ENCODE measurements at places on chromosomes 13 and 19.
A peak's percentile ranks its signal among the peaks of the same experiment; 100 is the strongest.

DNA sequence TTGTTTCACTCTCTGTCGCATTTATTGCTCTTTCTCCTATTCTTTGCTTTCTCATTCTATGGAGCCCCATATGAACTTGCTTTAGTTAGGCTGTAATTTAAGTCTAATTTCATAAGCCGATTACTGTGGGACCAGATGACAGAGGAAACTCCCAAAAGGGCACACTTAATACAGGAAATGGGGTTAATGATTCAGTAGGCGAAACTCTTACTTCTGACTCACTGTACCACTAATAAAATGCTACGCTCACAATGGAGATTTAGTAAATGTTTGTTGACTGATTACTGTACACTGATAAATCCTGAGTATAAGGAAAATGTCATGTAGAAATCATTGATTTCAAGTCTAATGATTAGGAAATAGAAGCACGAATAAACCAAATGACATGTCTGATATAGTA is 276.4 kb downstream of the KLF5 start:
- DNase-seq = no peak

GRCh38 chr19:48501494-48502349 is 9.9 kb downstream of the LMTK3 start:
- peak; percentile 70 for DNase-seq

- DNase-seq = no peak
These were observed 26.7 kb downstream of the ERCC5 start for GRCh38 chr13:102872531-102872930.

- no peak for DNase-seq
These were observed 13.3 kb downstream of the CDC16 start for GRCh38 chr13:114248011-114248410.

DNA sequence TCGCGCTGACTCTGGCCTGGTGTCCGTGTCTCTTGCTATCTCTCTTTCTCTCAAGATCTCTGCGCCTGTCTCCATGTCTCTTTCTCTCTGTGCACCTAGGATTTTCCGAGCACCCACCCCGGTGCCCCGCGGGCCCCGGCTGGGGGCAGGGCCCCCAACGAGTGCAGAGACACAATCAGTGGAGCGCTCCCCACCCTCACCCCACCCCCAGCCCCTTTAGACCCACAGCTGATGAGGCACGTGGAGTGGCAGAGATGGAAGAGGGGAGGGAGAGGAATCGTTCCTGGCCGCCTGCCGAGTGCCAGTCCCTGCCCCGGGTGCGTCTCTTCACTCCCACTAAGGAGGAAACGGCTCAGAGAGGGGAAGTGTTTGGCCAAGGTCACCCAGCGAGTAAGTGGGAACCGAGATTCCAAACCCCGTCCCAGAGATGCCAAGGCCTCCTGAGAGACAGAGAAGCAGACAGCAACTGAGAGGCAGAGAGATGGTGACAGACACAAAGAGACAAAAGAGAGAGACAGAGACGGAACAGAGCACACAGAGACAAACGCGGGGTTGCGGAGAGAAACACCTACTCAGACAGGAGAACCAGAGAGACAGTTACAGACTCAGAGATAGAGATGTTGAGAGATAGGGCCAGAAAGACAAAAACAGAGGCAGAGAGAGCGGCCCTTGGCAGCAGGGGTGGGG is 626 bp upstream of the BCL3 start:
- no peak for DNase-seq

GRCh38 chr13:26821672-26822071 is 61.1 kb upstream of the GPR12 start:
- no peak for DNase-seq

DNA sequence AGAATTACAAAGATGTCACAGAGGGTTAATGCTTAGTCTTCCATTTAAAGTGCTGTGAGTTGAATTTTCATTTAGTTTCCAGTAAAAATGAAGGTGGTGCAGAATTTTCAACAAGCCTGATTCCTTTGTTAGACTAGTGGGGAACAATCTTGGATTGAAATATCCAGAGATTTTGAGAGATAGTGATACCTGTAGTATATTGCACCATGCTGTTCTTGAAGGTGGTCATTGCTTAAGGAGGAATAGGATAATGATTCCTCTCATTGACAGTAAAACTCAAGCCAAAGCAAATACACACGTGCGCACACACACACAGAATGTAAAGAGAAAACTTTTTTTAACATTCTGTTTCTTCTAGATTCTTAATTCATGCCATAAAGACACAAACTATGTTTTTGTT is 5.3 kb downstream of the PCDH17 start:
- no peak for DNase-seq

- DNase-seq = no peak
These were observed 172.5 kb downstream of the TEX29 start for GRCh38 chr13:111492958-111493357.

DNA sequence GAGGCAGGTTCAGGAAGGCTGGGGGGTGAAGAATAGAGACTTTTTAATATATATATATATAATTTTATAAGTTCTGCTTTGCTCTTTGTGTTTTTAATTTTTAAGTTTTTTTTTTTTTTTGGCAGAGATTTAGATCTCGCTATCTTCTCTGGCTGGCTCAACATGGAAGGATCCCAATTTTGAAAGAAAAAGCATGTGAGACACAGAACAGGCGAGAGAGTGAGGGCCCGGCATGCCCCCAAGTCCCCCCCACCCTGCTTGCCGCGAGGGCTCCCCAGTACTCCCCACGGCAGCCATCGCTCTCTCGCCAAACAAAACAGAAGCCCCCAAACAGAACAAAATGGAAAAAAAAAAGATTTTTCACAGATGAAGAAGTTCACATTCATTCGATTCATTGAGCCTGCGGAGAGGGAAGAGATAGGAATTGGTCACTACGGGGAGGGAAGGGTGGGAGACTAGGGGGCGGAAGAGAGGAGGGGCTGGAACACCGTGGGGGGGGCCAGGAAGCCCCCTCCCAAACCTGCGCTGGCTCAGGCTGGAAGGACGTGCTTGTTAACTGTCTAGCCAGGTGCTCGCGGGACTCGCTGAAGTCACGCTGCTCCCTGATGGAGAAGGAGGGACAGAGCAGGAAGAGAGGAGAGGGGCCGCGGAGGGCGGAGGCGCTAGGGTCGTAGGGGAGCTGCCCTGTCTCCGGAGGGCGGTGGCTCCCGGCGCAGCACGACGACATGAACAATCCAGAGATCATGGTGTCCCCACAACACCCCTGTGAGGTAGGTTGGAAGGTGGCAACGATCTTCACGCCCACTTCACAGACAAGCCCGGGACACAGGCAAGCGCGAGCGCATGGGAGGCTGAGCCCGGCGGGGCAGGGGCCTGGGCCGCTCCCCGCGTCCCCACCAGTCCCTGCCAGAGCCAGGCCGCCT is 10.6 kb downstream of the KHSRP start:
- DNase-seq = no peak

DNA sequence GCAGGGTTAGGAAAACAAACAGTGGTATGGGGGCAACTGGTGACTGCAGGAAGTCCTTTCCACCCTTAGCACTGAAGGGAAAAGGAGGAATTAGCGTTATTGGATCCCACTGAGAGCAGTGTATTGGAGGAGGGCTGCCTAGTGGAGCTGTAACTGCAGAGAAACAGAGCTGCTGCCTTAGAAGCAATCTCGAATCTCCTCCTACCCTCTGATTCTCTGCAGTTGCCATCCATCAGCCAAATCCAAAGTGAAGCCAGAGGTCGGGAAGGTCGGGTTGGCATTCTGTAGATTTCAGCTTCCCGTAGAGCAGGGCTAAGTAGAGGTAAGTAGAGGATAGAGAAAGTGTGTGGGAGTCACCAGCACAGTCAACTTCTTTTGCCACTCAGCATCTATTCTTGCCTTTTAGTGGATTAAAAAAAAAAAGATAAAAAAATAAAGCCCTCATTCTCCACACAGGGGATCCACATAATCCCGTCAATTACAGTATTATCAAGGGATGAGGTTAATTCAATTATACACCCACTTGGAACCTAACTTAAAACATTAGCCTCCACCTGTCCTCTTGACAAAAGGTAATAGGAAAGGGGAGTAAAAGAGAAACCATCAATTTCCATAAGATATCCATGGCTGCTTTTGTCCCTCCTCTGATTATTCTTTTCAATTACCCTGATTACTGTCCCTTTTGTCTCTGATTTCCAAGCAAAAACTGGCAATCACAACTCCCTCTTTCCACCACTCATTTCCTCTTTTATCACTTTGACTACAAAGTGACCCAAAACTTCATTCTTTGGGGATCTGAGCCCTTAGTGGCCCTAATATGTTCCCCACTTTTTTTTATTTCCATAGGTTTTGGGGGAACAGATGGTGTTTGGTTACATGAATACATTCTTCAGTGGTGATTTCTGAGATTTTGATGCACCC is 234.7 kb downstream of the RBM26 start:
- no peak for DNase-seq

DNA sequence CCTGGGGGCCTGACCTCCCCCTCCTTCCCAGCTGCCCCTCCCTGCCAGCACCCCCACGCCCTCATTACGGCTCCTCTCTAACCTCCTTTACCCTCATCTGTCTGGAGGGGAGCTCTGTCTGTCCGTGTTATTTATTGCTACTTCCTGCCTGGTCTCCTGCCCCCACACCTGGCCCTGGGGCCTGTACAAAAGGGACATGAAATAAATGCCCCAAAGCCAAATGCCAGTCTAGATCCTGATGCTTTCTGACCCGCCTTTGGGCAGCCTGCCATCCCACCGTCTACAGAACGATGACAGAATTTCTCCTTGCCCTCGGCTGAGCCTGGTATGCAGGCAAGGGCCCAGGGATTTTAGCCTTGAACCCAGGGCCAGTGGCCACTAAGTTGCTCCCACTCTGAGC is 15.4 kb upstream of the CD22 start:
- DNase-seq = no peak

- no peak for DNase-seq
These were observed 15.4 kb downstream of the SLC1A5 start for GRCh38 chr19:46773018-46773399.

DNA sequence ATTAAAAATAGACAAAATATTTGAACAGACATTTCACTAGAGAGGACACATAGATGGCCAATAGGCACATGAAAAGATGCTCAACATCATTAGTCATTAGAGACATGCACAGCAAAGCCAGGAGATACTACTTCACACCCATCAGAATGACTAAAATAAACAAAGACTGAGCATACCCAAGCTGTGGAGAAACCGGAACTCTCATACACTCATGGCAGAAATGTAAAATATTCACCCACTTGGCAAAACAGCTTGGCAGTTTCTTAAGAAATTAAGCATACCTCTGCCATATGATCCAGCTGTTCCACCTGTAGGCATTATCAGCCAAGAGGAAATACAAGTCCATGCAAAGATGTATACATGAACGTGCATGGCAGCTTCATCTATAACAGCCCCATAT is 213.4 kb downstream of the TSHZ3 start:
- DNase-seq = no peak

DNA sequence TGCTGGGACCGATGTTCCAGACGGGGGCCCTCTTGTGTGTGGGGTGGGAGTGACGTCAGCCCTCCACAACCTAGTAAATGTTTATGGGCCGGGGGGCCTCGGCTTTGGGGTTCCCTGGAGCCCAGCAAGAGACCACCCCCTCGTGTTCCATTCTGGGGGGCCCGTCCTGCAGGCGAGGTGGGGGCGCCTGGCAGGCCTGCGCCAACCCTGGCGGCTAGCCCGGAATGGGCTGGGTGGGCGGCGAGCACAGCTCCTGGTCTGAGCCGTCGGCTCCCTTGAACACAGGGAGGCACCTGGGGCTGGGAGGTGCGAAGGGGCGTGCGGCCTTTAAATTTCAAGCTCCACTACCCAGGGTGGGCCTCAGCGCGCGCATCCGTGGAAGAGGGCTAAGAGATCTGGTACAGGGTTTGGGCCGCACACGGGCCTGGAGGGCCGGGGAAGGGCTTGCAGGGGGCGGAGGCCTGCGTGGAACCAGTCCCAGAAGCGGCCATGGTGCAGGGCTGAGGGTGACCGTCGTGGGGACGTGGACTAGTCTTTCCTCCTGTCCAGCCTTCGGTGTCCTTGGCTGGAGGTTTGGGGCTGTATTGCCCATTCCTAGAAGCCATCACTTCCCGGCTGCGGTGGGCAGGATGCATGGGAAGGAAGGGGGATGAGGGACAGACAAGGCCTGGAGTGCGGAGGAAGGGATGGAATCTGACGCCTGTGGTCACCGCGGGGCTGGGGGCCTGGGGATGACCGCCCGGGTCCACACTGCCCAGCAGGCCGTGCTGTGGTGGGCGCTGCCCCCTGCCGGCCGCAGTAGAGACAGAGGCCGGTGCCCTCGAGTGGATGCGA is 11.4 kb downstream of the NDUFA11 start:
- DNase-seq = no peak

DNA sequence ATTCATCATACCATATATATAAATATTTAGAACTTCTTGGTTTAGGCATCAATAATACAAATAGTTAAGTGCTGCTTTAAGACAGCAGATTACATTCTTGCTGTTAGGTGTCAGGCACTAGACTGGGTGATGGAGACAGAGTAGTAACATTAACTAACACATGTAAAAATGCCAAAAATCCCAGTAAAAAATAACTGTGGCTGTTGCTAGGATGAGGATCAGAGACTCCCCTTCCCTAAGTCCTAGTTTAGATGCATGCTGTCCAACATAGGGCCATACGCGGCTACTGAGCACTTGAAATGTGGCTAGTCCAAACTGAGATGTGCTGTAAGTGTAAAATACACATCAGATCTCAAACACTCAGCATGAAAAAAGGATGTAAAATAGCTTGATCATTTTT is 94.7 kb downstream of the CDADC1 start:
- no peak for DNase-seq

GRCh38 chr19:19597809-19598306 is 20.6 kb downstream of the PBX4 start:
- peak; percentile 90 for DNase-seq

- DNase-seq = no peak
These were observed 89.5 kb upstream of the DOCK9 start for GRCh38 chr13:99067159-99067985.

- DNase-seq = no peak
These were observed 6.9 kb downstream of the THSD1 start for GRCh38 chr13:52399046-52399445.
